ENCODE measurements at places on chromosomes 11 and 22.

DNA sequence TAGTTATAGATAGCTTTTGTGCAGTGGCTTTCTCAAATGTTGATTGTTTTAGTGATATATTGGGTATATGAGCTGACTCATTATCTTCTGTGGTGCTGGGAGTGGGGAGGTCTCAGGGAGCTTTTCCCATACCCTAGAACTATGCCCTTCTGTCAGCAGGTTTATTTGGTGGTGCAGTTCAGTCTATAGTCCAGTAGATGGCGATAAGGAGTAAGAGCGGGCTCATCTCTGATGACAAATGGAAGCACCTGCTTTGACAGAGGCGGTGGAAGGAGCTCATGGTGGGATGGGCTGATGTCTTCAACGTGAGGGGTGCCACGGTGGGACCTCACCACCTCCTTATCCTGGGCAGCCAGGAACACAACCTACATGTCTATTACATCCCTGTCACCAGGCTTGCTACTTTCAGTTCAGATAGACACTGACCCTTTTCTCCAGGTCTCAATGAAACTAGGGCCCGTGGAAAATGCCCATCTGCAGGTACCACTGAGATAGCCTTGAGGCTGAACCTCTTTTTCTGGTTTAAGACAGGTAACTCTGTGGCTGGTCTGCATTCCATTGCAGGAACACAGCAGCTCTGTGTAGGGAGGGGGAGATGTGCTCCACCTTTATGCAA is 13.0 kb upstream of the OR6A2 start:
- DNase-seq = no peak

DNA sequence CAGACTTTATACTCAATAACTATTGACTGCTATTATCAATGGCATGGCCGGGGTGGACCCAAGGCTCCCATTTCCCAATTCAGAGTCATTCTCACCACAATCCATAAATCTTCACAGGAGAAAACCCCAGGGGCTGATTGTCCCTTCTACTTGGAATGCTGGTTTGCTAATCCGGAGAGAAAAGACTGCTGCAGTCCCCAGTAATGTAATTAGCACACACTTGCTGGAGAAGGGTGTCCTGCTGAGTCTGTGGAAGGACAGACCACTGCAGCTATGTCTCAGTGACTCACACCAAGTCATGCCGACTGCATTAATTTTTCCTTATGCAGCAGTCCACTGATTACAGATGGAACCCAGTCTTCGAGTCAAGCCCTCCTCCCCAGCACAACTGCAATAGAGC is 5.9 kb upstream of the ETS1 start:
- DNase-seq = no peak

- DNase-seq = no peak
Observed at GRCh38 chr11:67374571-67375281, 1.3 kb upstream of the CLCF1 start.

DNA sequence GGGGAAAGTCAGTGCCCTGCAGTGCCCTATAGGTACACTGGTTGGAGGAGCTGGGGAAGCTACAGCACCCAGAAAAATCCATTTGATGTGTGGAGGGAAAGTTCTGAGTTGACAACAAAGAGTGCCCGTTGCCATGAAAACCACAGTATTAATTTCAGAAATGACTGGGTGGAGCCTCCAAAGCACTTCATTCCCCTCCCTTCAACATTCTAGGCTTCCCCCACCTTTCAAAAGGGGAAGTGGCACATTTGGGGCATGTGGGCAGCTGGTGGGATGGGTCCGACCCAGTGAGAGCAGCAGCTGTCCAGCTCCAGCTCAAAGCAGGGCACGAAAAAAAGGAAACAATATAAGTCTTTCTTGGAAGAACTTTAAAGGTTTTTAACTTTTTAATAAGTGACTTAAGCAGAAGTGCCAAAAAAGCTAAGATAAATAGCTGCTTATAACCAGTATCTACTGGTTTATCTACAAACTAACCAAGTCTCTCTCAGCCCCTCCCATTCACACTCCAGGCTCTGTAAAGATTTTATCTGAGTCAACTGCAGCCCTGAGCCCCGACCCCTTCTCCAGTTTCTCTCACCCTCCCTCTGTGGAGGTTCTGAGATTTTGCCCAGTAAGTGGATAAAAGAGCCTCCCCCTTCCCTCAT is 9.0 kb upstream of the AHNAK start:
- peak; percentile 73 for DNase-seq

GRCh38 chr11:68753300-68753699 is 2.0 kb upstream of the TESMIN start:
- DNase-seq = no peak

- DNase-seq = no peak
Observed at GRCh38 chr11:134823970-134824369, 411.9 kb upstream of the B3GAT1 start.

- no peak for DNase-seq
Observed at GRCh38 chr11:34910817-34911216, 5.4 kb downstream of the APIP start.

All from effector memory CD4-positive, alpha-beta T cell (primary cell).